Left renal cortex interstitium (tissue), 4 donors: ENCODE measurements at places on chromosomes 4 and X. TPM values are rescaled to one million over a fixed set of nuclear protein-coding genes. Genes with fewer than 3 reads are reported as not detected.

- DNase-seq: no peak
Measured at GRCh38 chr4:10506077-10506476, 48.9 kb upstream of the ZNF518B start.

DNA sequence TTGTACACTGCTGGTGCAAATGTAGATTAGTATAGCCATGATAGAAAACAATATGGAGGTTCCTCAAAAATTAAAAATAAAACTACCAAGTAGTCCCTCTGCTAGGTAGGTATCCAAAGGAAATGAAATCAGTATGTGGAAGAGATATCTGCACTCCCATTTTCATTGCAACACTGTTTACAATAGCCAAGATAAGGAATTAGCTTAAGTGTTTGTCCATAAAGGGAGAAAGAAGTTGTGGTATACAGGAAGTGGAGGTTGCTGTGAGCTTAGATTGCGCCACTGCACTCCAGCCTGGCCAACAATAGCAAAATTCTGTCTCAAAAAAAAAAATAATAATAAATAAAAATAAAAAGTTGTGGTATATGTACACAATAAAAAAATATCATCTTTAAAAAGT is 325.0 kb upstream of the EMCN start:
- no peak for DNase-seq

- DNase-seq: no peak
Measured at GRCh38 chr4:2363056-2363721, 55.3 kb downstream of the ZFYVE28 start.

DNA sequence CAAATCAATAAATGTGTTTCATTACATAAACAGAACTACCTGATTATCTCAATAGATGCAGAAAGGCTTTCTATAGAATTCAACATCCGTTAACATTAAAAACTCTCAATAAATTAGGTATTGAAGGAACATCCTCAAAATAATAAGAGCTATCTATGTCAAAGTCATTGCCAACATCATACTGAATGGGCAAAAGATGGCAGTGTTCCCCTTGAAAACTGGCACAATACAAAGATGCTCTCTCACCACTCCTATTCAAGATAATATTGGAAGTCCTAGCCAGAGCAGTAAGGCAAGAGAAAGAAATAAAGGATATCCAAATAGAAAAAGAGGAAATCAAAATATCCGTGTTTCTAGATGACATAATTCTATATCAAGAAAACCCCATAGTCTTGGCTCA is 466.4 kb downstream of the MAGEE1 start:
- no peak for DNase-seq

DNA sequence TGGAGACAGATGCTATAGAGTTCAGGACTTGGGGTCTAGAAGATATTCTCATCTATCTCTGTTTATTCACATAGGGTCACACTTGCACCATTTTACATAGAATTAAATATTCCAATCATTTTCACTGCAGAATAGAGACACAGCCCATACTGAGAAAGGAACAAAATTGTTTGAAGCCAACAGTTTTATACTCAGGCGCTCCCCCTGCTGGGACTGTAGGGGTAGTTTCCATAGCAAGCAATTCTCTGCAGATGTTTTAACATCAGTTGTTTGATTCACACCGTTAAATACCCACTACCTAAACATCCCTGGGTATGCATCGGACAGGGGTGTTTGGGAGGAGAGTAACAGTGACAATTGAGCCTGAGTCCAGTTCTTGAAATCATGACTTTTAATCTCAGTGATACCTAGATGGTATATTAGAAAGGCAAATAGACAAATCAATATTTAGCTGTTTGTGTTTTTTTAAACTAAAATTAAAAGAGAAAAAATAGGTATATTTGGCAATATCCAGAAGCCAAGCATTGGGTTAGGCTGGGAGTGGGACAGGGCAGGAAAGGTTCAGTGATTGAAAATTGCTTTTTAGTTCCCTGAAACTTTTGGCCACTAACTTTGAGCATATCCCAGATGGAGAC is 33.8 kb downstream of the LONRF3 start:
- DNase-seq: no peak

- no peak for DNase-seq
Measured at GRCh38 chrX:123990169-123990568, 28.7 kb downstream of the STAG2 start.

DNA sequence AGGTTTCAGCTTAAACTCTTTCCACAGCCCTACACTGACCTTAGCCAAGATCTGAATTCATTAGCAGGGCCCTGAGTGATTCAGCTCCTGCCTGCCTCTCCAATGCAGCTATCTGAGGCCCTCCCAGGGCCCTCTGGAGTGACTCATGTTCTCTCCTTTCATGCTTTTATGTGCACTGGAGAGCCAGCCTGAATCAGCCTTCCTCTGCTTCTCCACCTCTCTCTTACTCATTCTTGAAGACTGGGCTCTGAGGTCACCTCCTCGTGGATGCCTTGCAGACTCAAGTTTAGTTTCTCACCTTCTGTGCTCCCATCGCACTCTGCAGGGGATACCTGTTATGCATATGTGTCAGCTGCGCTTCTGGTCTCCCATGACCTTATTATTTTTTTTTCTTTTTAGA is 3.1 kb upstream of the OCIAD2 start:
- DNase-seq: no peak

- DNase-seq: no peak
Measured at GRCh38 chrX:146041741-146042140, 224.1 kb downstream of the SLITRK2 start.

DNA sequence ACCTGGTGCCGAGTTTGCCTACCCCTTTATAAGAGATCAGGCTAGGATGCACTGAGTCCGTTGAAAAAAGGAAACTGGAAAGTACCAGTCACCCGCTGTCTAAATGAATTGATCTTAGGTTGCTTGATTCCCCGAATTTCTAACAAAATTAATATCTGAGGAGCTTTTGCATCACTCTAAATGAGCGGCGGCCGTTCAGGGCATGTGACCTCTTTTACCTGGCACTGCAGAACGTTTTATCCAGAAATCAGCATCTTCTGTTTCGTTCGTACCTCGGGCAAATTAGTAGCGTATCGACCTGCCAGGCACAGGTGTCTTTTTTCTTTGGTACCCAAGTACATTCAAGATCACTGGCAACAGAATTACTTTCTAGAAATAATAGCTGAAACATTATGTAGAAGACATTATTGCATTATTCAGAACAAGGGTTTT is 876 bp downstream of the KLHL2 start:
- no peak for DNase-seq

DNA sequence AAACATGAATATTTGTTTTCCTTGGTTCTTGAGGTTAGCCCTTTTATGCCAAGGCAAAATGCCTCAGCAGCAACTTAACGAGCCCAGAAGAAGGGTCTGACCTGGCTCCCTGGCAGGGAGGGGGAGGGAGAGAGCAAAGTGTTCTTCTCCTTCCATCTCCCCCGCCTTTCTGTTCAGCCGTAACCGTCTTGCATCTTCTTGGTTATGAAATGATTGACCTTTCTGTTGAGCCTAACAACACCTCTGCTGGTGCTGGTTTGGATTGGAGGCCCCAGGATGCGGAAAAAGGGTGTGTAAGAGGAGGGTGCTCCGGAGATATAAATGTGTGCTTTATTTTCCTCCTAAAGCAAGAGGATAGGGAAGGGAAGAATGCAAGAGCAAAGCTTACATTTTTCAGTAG is 44.7 kb downstream of the PTTG2 start:
- no peak for DNase-seq

Gene RNF128
- polyA plus RNA-seq: 11.6 TPM

Gene FREM3
- 0.09 TPM for polyA plus RNA-seq

Gene PRKG2
- 0.79 TPM for polyA plus RNA-seq

Gene EIF4E
- 108 TPM for polyA plus RNA-seq

Gene RAB41
- polyA plus RNA-seq: 1.0 TPM
